T-cell (primary cell): ENCODE measurements at places on chromosomes 16 and 17.

- no peak for DNase-seq
Measured at GRCh38 chr16:72917051-72917450, 130.9 kb downstream of the ZFHX3 start.

GRCh38 chr16:85825326-85825725 lies 25.8 kb downstream of the COX4I1 start:
- no peak for DNase-seq

DNA sequence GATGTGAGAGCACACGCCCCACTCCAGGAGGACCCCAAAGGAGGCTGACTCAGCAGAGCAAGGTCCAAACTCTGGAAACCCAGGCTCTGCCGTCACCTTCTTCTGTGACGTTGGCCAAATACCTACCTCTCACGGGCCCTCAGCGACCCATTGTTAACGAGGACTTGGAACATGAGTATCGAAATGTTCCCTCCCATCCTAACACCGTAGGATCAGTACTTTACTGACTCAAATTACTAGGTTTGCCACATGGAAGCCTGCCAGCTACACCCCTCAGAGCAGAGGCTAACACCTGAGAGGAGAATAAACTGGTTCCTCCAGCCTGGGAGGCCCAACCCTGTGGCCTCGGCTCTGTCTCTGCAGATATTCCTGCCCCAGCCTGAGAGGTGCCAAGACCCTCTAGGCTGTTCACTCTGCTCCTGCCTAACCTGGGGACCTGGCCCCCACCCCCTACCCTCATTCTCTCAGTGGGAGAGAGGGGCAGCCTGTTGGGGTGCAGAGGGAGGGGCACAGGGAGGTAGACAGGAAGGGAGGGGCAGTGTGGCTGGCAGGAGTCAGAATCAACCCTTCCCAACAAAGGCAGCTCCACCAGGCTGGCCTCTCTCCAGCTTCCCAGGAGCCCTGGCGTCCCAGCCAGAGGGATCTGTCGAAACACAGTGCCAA lies 4.4 kb downstream of the PITPNM3 start:
- no peak for DNase-seq

DNA sequence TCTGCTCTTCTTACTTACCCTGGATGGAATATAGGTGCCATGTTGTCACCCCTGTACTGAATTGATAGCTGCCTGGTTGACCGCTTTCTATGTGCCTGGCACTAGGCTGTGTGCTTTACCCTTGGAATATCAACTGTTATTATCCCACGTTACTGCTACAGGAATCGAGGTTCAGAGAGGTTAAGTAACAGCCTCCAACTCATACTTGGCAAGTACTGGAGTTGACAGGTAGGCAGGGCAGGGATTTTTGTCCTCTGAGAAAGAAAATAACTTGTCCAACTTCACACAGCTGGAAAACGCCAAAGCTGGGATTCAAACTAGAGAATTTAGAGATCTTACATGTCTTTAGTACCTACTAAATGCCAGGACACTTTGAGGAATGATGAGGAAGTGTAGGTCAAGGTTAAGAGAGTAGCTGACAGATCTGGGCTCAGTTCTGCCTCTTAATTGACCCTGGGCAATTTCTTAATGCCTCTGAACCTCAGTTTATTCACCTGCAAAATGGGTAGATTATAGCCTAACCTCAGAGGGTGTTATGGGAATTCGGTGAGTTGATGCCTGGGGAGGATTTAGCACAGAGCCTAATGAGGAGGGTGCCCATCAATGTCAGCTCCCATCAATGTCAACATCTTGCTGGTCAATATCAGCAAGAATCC lies 25.8 kb downstream of the ITPRIPL2 start:
- DNase-seq = no peak

DNA sequence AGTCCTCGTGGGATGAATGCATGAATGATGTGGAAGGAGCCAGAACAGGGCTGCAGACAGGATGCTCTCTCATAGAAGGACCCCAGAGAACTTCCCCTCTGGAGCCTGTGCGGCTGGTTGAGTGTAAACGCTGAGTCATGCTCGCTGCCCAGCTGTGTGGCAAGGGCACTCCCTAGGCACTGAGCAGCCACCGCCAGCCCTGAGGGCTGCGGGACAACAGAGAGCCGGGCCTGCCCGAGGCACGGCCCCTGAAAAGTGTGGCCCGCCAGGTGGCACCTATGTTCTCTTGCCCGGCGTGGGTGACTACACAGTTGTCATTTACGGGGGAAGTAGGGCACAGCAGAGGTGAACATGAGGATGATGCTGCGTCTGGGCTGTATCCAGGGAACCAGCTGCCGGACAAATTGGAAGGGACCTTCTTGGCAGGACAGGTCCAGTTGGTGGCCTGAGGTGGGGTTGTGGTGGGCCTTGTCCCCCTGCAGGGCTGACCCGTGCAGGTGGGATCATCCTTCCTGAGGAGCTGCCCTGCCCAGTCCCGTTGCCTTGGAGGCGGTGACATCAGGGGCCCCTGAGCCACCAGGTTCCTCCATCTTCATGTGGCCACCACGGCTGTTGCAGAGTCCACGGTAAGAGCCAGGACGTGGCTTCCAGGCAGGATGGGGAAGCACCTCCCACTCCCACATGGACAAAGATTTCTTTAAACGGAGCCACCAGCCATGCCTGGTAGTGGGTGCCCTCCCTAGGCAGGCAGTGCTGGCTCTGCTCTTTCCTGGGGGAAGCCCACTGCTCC lies 94.8 kb upstream of the CBX4 start:
- DNase-seq = no peak

- DNase-seq = no peak
Measured at GRCh38 chr17:67569873-67570272, 147.9 kb upstream of the NOL11 start.

DNA sequence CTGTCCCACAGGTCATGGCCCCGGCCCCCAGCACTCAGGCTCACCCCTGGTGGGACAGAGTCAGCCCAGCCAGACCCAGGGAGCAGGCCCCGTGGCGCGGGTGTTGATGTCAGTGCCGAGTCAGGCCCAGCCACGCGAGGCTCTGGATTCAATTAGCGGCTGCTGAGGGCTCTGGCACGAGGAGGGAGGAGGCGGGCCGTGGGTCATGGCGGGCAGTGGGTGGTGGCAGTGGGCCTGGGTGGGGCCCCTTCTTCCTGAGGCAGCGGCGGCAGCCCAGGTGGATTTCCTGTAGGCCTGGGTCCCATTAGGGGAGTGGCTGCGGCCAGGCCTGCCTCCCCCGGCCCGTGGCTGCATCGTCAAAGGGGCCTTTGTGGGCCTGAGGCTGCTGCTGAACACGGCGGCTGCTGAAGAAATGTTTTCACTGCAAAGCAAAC lies 12.9 kb downstream of the VASN start:
- DNase-seq = no peak

GRCh38 chr17:47810200-47810821 lies 11.3 kb downstream of the OSBPL7 start:
- peak; percentile 20 for DNase-seq

DNA sequence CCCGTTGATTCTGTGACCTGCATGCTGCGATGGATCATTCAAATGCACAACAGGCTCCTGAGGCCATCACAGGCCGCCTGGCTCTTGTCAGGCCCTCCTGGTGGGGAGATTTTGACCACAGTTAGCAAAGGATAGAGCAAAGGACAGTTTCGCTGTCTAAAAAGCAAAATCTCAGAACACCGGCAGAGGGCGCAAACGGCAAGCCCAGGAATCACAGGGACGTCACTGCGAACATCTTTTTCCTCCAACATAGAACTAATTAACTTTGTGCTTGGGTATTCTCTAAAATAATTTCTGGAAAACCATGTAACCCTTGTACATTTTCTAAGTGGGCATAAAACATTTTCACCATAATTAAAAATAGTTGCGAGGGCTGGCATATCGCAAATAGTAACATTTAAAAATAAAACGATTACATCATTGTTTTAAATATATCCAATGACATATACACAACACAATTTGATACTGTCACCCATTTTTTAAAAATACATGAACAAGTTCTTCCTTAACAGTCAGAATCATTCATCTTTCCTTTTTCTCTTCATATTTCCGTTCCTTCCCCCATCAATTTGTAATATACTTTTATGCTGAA lies 19.7 kb upstream of the SLC47A1 start:
- peak; percentile 51 for DNase-seq

DNA sequence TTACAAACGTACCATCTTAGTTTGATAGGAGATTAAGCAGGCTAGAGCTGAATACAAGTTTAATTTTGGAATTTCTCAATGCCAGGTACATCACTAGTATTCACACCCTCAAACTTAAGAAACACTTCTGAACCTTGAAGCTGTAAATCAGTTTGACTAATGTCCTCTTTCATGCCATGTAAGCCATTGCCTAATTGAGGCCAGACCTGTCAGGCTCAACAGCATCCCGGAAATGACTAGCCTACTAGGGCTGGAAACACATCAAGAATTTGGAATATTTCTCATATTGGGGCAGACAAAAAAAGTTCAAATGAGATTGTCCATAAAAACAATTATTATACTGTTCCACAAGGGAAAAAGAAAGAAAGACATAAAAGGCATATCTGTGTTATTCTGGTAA lies 1.7 kb downstream of the USP32 start:
- DNase-seq = no peak
